Thoracic aorta (tissue), 2 donors: ENCODE measurements at places on chromosomes 5 and 9. TPM values are rescaled to one million over a fixed set of nuclear protein-coding genes. Genes with fewer than 3 reads are reported as not detected.

Gene TMC1
- not detected for total RNA-seq

Gene C5orf52
- not detected for total RNA-seq

Gene KIF20A
- total RNA-seq = 0.78 TPM

Gene TAF11L10
- not detected for total RNA-seq

GRCh38 chr9:124710766-124711165 lies 60.3 kb downstream of the NR6A1 start:
- H3K36me3 ChIP-seq = no peaks in the 10 kb centered on the region
- no peaks in the 10 kb centered on the region for H3K27me3 ChIP-seq
- no peak overlapping the region for H3K27ac ChIP-seq
- no peaks in the 10 kb centered on the region for H3K4me1 ChIP-seq
- no peak overlapping the region for H3K4me3 ChIP-seq
- no peak for DNase-seq
